ENCODE measurements at places on chromosomes 5 and 9.

DNA sequence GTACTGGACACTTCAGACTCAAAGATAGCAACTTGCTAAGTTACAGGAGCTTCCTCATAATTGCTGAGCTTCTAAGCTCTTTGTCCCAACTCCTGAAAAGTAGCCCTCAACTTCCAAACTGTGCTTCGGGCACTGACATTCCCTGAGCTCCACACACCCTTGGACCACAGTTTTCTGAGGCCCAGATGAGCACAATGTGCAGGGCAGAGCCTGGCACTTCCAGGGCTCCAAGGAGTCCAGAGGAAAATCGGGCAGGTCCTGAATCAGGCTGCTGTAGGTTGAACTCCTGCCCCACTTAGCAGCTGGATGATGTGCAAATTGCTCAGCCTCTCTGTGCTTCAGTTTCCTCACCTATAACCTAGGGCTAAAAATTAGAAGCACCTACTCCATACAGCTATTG is 54.6 kb upstream of the KCNIP1 start:
- no peaks in the 10 kb centered on the region for H3K4me1 ChIP-seq
- no peak overlapping the region for H3K27ac ChIP-seq
- no peak for DNase-seq
- peaks cover 4% of the 10 kb centered on the region for H3K27me3 ChIP-seq
- no peak overlapping the region for H3K4me3 ChIP-seq

- no peaks in the 10 kb centered on the region for H3K4me1 ChIP-seq
- H3K27me3 ChIP-seq = no peaks in the 10 kb centered on the region
- DNase-seq = no peak
- H3K36me3 ChIP-seq = no peaks in the 10 kb centered on the region
Observed at GRCh38 chr9:134614256-134614655, 27.3 kb upstream of the COL5A1 start.

DNA sequence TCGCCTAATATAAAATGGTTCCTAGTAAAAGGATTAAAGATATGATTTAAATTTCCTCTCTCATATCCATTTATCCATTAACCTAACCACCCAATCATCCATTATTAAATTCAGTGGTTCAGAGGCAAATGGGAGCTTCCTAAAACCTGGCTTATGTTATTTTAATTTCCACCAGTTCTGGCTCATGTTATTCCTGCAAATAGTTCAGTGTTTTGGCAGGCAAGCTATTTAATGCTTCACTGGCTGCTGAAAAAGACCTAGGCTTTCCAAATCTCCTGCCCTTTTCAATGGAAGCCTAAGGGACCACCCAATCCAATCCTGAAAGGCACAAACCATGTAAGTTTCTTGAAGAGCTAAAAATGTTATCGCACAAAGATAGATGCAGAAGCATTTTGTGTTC is 52.3 kb downstream of the POC5 start:
- H3K4me3 ChIP-seq = no peak overlapping the region
- H3K27ac ChIP-seq = no peak overlapping the region
- H3K27me3 ChIP-seq = no peaks in the 10 kb centered on the region
- H3K36me3 ChIP-seq = no peaks in the 10 kb centered on the region
- peaks cover 2% of the 10 kb centered on the region for H3K4me1 ChIP-seq

DNA sequence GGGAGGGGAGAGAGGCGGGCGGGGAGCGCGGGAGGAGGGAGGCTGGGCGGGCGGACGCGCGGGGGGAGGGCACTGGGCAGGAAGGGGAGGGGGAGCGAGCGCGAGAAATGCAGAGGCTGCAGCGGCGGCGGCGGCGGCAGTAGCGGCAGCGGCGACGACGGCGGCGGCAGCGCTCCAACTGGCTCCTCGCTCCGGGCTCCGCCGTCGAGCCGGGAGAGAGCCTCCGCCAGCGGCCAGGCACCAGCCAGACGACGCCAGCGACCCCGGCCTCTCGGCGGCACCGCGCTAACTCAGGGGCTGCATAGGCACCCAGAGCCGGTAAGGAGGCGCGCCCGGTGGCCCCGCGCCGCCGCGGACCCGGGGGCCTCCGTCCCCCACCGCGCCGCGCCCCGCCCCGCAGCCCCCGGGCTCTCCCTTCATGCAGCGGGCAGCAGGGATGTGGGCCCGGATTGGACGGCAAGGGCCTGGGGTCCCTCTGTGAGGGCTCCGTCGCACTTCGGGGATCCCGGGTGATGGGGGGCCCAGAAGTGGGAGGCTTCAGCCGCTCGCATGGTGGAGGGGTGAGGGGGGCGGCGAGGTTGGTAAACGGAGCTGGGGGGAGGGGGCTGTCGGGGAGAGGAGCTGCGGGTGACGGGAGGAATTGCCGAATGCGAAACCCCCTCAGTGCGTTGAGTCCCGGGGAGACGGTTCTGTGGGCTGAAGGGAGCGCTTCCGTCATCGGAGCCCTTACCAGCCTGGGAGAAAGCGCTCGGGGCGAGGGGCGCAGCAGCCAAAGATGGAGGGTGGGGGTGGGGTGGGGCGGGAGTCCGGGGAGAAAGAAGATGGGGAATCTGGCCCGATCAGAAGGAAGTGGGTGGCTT is at the start of gene BASP1:
TSS of gene BASP1 (plus strand) at position 139 of the 860 bp plus-strand sequence. CDS start 57,586 bp downstream, outside the sequence.
- no peaks in the 10 kb centered on the region for H3K27me3 ChIP-seq
- no peaks in the 10 kb centered on the region for H3K36me3 ChIP-seq
- no peaks in the 10 kb centered on the region for H3K4me1 ChIP-seq
- peak within 1 kb of the TSS; percentile 83 for H3K27ac ChIP-seq
- peak within 1 kb of the TSS; percentile 98 for H3K4me3 ChIP-seq
- peak; percentile 97 for DNase-seq

DNA sequence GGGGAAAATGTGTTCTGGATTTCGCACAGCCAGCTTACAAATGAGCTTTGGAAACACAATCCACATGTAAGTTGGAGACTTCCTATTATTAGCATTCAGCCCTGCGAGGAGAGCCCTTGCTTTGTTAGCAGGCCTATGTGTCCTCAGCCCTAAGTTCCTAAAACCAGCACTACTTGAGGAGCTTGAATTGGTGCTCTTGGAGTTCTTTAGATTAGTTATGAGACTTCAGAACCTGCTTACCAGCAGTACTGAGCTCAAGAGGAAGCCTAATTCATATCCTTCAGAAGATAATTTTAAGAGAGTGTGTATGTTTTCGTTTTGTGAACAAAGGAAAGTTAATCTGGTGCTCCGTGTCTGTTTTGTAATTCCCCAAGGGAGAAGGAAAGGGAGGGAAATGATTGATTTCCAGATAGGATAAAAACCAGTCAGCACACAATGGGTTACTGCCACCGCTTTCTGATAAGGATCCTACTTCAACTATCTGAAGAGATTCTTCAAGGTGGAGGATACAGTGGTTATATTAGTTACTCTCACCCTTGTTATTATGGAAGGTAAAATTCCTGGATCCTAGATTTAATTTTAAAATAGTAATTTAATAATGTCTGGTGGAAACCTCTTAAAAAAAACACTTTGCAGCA is 35.2 kb downstream of the PIK3R1 start:
- H3K27ac ChIP-seq = peak overlapping the region; percentile 64
- peaks cover 17% of the 10 kb centered on the region for H3K4me1 ChIP-seq
- H3K4me3 ChIP-seq = no peak overlapping the region
- H3K27me3 ChIP-seq = no peaks in the 10 kb centered on the region
- no peak for DNase-seq
- no peaks in the 10 kb centered on the region for H3K36me3 ChIP-seq

GRCh38 chr5:108193021-108193795 is 188.7 kb downstream of the FBXL17 start:
- DNase-seq = no peak
- no peak overlapping the region for H3K4me3 ChIP-seq
- peaks cover 10% of the 10 kb centered on the region for H3K4me1 ChIP-seq
- peak overlapping the region; percentile 70 for H3K27ac ChIP-seq
- H3K27me3 ChIP-seq = no peaks in the 10 kb centered on the region

GRCh38 chr5:127909066-127909465 is 174.5 kb upstream of the SLC12A2 start:
- H3K27me3 ChIP-seq = no peaks in the 10 kb centered on the region
- no peaks in the 10 kb centered on the region for H3K36me3 ChIP-seq
- no peak overlapping the region for H3K4me3 ChIP-seq

GRCh38 chr9:1200847-1201251 is 150.7 kb downstream of the DMRT2 start:
- no peak overlapping the region for H3K27ac ChIP-seq
- no peaks in the 10 kb centered on the region for H3K36me3 ChIP-seq
- H3K4me1 ChIP-seq = peaks cover 1% of the 10 kb centered on the region
- DNase-seq = no peak
- H3K4me3 ChIP-seq = no peak overlapping the region

DNA sequence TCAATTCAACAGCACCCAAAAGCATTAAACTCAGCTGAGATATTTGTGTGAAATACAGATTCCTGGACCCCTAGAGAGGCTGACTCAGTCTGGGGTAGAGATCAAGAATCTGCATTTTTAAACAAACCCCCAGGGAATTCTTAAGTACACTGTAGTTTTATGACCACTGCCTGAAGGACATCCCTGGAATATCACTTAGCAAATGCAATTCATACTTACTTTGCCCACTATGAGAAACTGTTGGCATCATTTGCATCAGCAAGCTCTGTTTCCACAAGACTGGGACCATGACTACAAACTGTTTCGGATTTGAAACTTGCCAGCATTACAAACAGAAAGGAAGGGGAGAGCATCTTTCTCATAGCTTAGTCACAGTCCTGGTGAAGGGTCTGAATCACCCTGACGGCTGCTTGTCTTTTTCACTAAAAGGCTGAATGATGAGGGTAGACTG is 63.7 kb downstream of the MLLT3 start:
- DNase-seq = no peak
- H3K27ac ChIP-seq = no peak overlapping the region
- no peak overlapping the region for H3K4me3 ChIP-seq

DNA sequence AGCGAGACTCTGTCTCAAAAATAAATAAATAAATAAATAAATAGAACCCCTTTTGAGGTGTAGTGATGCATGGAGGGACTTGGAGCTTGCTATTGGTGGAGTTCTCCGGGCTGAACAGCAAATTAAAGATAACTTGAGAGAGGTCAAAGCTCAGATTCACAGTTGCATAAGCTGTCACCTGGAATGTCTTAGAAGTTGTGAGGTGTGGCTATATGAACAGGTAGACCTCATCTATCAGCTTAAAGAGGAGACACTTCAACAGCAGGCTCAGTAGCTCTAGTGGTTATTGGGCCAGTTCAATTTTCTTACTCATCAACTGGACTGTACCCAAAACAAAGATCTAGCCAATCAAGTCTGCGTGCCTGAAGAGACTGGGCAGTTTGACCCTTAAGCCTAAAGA is 11.7 kb upstream of the STING1 start:
- no peaks in the 10 kb centered on the region for H3K27me3 ChIP-seq
- no peaks in the 10 kb centered on the region for H3K36me3 ChIP-seq
- H3K4me1 ChIP-seq = no peaks in the 10 kb centered on the region
- no peak overlapping the region for H3K27ac ChIP-seq

DNA sequence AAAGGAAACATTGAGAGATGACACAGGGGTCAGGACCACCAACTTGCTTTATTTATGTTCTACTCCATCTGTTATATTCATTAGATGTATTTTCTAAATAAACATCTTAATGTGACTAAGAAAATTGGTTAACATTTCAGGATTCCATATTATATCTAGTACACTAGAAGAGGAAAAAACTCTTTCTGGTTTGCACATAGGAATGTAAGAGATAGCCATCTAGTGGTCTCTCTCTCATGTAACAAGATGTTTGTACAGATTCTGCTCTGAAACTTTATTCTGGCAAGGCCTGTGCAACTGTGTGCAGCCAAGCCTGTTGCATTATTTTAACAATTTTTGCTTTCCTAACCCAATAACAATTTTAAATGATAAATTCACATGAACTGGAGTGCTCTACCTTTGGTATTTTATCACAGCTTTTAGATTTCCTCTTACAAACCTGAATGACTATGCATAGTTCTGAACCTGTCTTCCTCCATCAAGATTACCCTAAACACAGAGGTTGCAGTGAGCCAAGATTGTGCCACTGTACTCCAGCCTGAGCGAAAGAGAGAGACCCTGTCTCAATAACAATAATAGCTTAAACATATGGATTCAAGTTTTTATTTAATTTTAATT is 148.2 kb downstream of the GIN1 start:
- H3K4me1 ChIP-seq = peaks cover 8% of the 10 kb centered on the region
- H3K4me3 ChIP-seq = no peak overlapping the region
- no peak overlapping the region for H3K27ac ChIP-seq

- no peak for DNase-seq
- H3K4me3 ChIP-seq = no peak overlapping the region
- H3K4me1 ChIP-seq = no peaks in the 10 kb centered on the region
- no peaks in the 10 kb centered on the region for H3K27me3 ChIP-seq
- H3K36me3 ChIP-seq = no peaks in the 10 kb centered on the region
- no peak overlapping the region for H3K27ac ChIP-seq
Observed at GRCh38 chr5:67434466-67434865, 237.9 kb upstream of the CD180 start.

- H3K27me3 ChIP-seq = no peaks in the 10 kb centered on the region
- H3K4me1 ChIP-seq = no peaks in the 10 kb centered on the region
- H3K27ac ChIP-seq = no peak overlapping the region
- no peak for DNase-seq
- H3K36me3 ChIP-seq = no peaks in the 10 kb centered on the region
Observed at GRCh38 chr9:99561961-99562565, 259.6 kb upstream of the NR4A3 start.
